ENCODE measurements at places on chromosomes 1 and 21.
A peak's percentile ranks its signal among the peaks of the same experiment; 100 is the strongest.

- no peak for DNase-seq
Measured at GRCh38 chr1:208841436-208841835, 597.3 kb upstream of the PLXNA2 start.

- DNase-seq, result no peak
Measured at GRCh38 chr1:245546875-245547274, 392.1 kb downstream of the KIF26B start.

GRCh38 chr1:182003025-182003725 is 58.3 kb downstream of the ZNF648 start:
- DNase-seq, result no peak

DNA sequence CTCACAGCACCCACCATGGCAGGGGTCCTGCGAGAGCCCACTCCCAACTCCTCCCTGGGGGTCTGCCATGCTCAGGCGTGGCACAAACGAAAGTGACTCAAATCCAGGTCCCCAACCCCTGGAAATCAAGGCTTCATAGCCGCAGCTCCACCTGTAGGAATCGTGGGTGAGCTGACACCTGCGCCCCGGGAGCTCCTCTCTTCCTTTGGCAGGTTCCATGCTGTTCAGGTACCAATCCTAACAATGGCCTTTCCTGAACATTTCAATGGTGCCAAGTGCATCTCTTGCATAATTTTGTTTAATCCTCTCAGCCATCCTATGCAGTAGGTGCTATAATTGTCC is 28.9 kb upstream of the NPPB start:
- DNase-seq, result no peak

- DNase-seq, result no peak
Measured at GRCh38 chr1:64248065-64248464, 44.6 kb downstream of the UBE2U start.

- DNase-seq, result no peak
Measured at GRCh38 chr1:60870269-60870865, 212.0 kb upstream of the NFIA start.

GRCh38 chr1:30476911-30477459 is 246.4 kb downstream of the MATN1 start:
- DNase-seq, result no peak

GRCh38 chr1:205500240-205501233 is 3.9 kb upstream of the CDK18 start:
- DNase-seq, result no peak

DNA sequence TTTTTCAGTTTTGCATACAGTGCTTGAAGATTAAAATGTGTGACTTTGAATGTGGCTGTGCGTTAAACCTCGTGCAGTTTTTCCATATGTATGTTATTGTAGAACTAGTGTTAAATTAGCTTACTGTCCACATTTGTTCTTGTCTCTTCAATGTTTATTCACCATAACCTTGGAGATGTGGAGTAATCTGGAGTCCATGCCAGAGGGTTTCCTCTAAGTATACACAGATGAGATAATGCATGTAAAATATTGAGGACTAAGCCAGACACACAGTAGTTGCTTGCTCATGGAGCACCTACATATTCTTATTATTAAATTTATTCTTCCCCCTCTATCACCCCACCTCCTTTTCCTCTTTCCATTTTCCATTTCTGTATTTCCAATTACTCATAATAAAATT is 7.7 kb upstream of the GIPC2 start:
- no peak for DNase-seq

DNA sequence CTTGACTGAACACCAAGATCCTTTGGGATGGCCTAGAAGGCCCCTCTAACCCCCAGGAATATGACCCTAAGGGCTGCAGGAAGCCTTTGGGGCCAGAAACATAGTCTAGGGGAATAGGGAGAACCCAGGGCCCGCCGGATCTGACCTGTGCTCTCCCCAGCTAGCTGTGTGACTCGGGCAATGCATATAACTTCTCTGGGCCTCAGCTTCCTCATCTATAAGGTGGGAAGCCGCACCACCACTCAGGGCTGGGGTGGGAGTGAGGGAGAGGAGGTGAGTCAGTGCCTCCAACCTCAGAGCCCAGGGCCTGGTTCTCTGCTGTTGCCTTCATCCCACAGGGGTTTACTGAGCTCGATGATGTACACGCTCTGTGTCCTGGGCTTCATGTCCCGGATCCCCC is 434.4 kb downstream of the PTPRU start:
- no peak for DNase-seq

- DNase-seq, result no peak
Measured at GRCh38 chr1:198268784-198269645, 112.2 kb downstream of the NEK7 start.

DNA sequence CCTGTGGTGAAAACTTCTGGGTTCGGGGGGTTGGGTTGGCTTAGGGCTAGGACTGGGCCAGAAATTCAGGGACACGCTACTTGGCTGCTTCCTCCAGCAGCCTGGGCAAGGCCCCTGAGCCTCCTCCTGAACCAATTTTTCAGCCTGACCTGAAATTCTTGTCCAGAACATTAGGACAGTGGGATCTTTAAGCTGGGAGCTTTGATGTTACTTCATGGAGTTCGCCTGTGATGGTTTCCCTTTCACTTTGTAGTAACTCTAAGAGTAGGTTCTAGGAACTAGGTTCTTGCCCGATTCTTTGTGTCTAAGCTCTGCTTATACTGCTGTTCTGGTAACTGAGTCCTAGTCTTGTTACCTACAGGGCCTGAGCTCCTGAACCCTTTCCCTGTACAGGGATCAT is 75.3 kb downstream of the S1PR1 start:
- no peak for DNase-seq

GRCh38 chr1:50333595-50333974 is 89.7 kb downstream of the DMRTA2 start:
- peak; percentile 46 for DNase-seq

GRCh38 chr1:164515231-164515630 is 43.8 kb upstream of the PBX1 start:
- DNase-seq, result no peak

DNA sequence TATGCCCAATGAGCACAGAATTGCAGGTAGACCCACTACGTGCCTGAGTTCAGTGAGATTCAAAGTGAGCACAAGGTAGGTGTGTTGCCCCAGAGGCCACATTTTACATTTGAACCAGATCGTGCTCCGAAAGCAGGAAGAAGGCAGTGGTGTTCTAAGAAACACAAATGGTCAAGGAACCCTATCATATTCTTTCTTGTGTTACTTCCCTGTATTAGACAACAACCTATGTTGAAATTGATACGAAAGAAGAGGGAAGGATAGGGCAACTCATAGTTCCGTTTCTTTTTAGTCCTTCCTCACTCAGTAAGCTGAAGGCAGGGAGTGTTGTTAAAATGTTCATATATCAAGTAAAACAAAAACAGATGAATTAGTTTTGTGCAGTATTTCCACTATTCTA is 33.9 kb downstream of the OLFML2B start:
- DNase-seq, result peak; percentile 91

- no peak for DNase-seq
Measured at GRCh38 chr1:209825591-209826434, 2.0 kb upstream of the UTP25 start.

DNA sequence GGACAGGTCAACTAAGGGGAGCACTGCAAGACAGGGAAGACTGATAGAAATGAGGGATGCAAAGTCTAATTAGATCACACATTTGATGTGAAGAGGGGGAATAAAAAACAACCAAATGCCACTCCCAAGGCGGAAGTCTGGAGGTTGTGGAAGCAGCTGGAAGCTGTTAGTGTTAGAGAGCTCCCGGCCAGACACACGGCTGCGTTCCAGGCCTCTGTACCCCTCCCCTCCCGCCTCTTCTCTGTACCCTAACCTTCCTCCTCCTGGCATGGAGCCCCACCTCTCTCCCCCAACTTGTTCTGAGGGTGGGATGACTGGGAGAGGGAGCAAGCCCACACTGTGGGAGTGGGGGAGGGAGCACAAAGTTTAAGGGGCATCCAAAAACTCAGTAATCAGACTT is 67.0 kb downstream of the PLEKHA6 start:
- DNase-seq, result no peak

GRCh38 chr1:228905701-228906101 is 170.4 kb downstream of the RHOU start:
- DNase-seq, result no peak

DNA sequence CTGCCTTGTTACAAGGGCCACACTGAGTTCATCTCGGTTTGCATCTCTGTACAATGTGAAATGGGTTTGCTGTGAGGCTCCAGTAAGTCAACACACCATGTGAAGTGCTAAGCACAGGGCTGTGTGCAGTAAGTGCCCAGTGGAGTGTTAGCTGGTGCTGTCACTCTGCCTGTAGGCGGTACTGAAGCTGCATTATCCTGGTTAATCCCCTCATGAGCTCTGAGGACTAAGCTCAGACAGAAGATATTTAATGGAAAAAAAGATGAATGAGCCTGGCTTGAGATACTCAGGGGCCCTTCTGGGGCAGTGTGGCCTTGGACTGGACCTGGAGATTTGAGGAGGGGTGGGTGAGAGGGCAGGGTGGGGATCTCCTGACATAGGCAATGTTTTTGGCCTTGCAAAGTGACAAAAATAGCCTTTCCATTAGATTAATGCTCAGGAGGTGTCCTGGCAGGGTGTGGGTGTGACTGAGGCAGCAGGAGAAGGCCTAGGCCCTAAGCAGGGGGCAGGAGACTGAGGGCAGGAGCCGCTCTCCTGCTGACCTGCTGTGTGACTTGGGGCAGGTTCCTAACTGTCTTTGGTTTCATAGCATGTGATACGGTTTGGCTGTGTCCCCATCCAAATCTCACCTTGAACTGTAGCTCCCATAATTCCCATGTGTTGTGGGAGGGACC is 570.5 kb downstream of the PTPRU start:
- DNase-seq, result no peak

GRCh38 chr1:229669333-229669732 is 43.3 kb downstream of the URB2 start:
- DNase-seq, result no peak

GRCh38 chr21:45511007-45511406 is 31.2 kb downstream of the SLC19A1 start:
- DNase-seq, result no peak

DNA sequence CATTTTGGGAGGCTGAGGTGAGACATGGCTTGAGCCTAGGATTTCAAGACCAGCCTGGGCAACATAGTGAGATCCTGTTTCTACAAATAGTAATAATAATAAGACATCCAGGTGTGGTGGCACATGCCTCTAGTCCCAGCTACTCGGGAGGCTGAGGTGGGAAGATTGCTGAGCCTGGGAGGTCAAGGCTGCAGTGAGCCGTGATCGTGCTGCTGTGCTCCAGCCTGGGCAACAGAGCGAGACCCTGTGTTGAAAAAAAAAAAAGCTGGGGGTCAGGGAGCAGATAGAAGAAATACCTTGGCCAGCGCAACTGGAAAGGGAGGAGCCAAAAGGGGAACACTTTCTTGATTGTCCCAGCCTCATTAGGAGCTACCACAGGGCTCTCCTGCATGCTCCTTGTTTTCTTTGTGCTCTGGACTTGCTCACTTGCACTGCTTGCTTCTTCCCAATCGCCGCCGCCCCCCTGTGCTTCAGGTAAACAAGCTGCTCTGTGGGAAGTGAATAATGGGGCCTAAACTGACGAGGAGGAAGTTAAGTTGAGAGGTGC is 31.1 kb downstream of the PBX1 start:
- no peak for DNase-seq

DNA sequence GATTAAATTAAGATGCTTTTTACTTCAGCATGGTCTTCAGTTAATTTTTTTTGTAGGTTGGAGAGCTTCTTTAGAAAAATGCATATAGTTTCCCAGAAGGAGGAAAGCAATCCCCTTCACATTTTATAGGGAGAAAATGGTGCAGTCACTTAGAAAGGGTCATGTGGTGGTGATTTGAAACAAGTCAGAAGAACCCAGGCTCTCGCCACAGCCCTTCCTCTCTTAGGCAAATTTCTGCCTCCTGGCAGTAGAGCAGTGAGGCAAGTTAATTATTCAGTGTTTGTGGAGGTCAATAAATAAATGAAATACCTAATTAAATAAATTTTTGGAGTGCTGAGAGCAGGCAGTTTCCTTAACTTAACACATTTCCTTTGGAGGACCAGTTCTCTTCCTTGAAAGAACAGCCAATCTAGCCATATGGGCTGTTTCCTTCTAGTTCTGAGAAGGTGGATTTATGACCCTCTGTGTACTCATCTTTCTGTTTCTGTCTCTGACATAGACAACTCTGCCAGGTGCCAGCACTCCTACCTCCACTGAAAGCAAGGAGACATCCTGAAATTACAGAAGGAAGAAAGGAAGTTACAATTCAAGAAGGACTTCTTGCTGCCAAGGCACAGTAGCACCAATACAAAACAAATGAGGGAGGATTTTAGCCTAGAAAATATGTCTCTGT is 19.0 kb upstream of the POGZ start:
- DNase-seq, result no peak

DNA sequence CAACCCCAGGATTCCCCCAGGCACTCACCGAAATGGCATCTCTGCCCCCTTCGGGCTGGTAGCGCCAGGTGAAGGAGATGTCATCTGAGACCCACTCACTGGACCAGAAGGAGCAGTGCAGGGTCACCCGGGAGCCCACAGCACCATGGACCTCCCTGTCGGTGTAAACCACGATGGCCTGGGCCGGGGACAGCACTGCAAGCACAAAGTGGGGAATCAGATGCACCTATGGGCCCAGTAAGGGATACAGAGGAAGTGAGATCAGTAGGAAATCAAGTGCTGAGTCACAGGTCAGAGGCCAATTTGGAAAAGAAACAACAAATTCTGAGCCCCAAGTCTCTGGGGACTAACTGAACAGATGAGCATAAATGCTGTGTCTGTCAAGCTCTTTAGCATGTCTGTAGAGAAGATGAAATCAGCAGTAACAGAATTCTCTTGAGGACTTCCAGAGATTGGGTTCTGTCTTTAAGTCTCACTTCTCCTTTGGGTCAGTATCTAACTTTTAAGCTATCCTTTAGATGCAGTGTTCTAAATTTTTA is 2.5 kb downstream of the MPZ start:
- peak; percentile 16 for DNase-seq

GRCh38 chr1:218421531-218421930 is 76.4 kb downstream of the TGFB2 start:
- DNase-seq, result no peak

DNA sequence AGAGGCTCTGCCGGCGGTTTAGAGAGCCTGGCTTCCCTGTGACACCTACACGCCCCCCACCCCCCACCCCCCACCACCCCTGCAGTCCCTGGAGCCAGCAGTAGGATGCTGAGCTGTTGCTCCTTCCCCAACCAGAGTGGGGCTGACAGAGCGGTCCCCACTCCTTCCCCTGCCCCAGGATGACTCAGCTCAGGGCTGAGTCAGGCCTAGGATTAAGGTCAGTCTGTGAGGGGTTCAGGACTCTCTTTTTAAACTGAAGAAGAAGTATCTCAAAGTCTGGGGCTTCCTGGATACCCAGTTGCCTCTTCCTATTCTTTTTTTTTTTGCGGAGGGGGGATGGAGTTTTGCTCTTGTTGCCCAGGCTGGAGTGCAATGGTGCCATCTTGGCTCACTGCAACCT is 19.1 kb downstream of the DMBX1 start:
- peak; percentile 43 for DNase-seq
